AG10803 (cell line): ENCODE measurements at places on chromosomes 2 and 18.

GRCh38 chr2:56008661-56009431, 85.3 kb upstream of the EFEMP1 start:
- peak; percentile 83 for DNase-seq

GRCh38 chr2:238065071-238065846, 4.5 kb downstream of the SCLY start:
- DNase-seq, result no peak

- no peak for DNase-seq
Measured at GRCh38 chr18:37219257-37219656, 346.3 kb downstream of the CELF4 start.

DNA sequence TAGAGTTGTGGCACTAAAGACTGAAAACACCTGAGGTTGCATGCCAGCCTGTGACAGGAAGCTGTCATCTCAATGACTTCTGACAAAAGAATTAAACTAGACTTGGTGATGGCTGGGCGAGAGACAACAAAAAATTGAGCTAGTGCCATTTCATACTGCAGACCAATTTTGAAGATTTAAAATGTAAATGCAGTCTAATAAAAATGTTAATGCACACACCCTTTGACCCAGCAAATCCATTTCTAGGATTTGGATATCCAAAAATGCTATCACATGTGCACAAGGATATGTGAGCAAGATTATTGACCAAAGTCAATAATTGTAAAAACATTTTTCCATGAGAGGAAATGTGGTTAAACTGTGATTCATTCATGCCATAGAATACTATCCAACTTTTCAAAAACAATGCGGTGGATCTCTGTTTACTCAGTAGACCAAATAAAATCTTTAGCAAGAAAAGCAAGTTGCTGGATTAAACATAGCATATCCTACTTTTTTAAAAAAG, 5.6 kb downstream of the FBXO36 start:
- peak; percentile 44 for DNase-seq

GRCh38 chr2:1595274-1595673, 149.0 kb downstream of the PXDN start:
- DNase-seq, result no peak

GRCh38 chr2:124437811-124438210, 412.7 kb downstream of the CNTNAP5 start:
- no peak for DNase-seq
